ENCODE measurements at places on chromosomes 2 and 18. TPM values are rescaled to one million over a fixed set of nuclear protein-coding genes. Genes with fewer than 3 reads are reported as not detected.

- no peak for DNase-seq
These were observed 75.9 kb downstream of the VSNL1 start for GRCh38 chr2:17616405-17616804.

GRCh38 chr2:42342061-42342794, 18.8 kb downstream of the COX7A2L start:
- DNase-seq = no peak

The NCOA1 gene
- total RNA-seq = 25.8 TPM

DNA sequence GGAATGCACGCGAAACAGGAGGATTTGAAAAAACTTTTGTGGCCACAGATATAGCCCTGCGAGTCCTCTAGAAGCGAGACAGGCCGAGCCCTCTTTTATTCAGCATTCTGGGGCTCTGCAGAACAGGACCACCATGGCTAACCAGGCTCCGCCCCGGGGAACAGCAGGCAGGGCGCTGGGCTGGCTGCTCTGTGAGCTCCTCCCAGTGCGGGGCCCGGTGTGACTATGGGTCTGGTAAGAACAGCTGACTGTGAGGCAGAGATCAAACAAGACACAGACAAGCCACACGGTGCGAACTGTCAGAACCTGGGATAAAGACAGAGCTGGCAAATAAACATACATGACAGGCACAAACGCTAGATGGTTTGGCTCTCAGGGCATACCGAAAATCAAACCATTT, 15.5 kb downstream of the PXDN start:
- DNase-seq = no peak
